ENCODE measurements at places on chromosomes 7 and 10.
A peak's percentile ranks its signal among the peaks of the same experiment; 100 is the strongest.

GRCh38 chr10:22669163-22669711 lies 45.1 kb downstream of the PIP4K2A start:
- no peak for DNase-seq

DNA sequence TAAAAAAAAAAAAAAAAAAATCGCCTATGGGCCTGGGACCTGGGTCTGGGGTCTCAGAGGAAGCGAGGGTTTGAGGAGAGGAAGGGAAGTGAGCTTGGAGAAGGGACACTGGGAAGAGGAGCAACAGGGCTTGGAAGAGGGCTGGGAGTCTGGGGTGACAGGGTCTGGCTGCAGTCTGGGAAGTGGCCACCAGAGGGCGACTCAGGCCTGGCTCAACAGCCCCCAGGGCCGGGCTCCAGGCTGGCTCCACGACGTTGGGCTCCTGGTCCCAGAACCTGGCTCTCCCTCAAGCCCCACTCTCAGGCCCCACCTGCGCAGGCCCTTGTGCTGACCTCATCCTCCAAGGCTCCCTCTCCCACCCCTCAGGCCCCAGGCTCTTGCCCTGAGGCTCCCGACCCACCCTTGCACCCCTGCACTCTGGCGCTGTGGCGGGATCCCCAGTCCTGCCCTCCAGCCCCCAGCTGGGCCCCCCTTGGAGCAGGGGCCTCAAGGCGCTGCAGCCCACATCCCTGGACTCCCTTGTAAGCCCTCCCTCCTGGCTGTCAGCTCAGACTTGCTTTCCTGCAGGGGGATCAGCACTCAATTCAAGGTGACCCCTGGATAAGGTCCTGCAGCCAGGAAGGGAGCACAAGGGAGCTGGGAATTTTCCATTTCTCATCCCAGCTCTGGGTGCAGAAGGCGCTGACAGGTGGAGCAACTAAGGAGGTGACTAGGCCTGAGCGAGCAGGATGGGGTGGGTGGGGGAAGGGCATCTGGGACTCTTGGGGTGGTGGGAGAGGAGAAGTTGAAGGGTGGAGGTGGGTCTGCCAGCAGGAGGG lies 5.4 kb upstream of the SPACDR start:
- peak; percentile 67 for DNase-seq

- DNase-seq: peak; percentile 10
Observed at GRCh38 chr10:26479766-26480492, 41.8 kb downstream of the APBB1IP start.

DNA sequence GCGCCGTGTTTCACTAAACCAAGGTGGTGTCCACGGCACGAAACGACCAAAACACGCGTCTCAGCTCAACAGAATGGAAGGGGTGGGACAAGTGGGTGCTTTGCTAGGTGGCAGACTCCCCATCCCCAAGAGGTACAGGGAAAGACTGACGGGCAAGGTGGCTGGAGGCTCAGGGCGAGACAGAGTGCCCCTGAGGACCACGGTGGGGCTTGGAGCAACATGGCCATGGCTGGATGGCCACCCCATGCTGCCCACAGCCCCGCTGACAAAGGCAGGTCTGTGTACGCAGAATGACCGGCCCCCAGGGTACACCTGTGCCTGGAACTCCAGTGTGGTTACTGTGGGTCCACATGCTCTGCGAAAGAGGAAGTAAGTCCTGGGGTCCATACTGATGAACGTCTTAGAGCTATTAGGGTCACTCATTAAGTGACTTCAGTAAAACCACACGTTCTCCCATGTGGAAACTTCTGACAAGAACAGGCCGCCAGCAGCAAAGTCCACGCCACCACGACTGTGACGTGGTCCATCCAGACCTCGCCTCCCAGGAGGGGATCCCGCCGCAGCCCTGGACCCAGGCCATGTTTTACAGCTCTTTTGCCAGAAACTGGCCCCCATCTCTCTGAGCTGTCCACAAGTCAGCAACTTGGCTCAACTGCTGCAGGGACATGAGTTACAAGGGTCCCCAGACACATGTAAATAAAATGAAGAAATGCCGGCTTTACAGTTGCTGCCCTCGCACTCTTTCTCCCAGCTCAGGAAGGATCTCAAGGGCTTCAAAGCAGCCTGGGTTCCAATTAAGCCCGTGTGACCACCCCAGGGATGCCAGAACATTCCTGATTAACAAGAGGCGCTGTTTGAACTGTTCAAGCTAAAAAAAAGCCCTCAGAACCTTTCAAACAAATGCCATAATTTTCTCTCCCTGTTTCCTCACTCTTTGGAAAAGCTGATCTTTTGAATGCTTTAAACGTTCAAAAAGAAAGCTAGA lies 66.8 kb downstream of the MAD1L1 start:
- no peak for DNase-seq

DNA sequence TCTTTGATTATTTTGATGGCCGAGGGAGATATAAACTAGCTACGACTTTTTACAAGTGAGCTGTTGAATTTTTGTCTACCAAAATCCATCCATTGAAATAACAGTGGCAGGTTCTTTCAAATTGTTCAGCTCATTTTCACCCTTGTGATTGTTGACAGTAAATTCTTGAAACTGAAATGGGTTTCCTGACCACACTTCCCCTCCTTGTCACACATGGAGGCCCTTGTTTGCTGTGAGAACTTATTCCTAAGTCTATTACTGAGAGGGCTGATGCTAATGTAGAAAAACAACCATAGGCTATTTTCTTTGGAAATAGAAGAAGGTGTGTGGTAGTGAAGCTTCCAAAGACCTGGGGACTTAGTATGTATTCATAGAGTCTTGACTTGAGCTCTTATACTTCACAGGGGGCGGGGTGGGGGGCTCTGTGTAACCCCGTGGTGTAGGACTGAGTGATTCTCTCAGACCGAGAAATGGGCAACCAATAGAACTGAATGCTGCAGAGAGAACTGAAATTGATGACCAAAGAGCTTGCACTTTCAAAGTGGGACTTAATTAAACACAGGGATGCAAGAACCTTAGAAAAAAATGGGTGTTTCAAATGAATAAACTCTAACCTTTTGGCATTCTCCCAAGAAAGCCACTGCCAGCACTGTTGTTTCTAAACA lies 718.9 kb downstream of the CCSER2 start:
- DNase-seq: no peak

GRCh38 chr10:96082748-96083147 lies 39.4 kb downstream of the CCNJ start:
- DNase-seq: no peak

DNA sequence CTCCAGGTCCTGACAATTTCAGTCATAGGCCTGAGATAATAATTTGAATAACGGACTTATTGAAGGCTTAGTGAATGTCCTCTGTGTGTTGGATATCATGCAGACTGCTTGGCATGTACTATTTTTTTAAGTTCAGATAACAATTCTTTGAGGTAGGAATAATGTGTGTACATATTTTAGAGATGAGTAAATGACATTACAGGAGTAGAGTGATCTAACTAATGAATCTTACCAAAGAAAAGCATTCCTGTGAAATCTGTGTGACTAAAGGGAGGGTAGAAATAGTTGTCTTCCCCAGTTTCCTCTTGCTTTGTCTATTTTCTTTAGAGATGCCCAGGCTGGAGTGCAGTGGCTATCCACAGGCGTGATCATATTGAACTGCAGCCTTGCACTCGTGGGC lies 391.8 kb upstream of the ETV1 start:
- no peak for DNase-seq

DNA sequence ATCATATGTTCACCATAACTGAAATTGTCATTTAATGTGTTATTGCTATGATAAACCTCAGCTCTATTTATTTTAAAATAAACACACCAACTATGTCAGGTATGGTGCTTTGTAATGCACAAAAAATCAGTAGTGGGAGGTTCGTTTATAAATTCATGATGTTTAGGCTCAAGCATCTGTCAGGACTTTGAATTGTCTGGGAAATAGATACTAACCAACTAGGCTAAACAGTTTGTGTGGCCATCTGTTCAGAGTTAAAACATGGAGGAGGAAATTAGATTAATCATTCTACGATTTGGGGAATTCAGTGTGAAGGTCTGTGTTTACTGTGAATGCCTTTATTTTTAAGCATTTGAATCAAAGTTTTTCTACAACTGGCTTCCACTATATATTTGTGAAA lies 212.6 kb upstream of the FZD8 start:
- DNase-seq: no peak

GRCh38 chr7:29968683-29969395 lies 20.8 kb downstream of the SCRN1 start:
- DNase-seq: no peak

GRCh38 chr7:103996639-103997038 lies 7.2 kb upstream of the RELN start:
- no peak for DNase-seq

- no peak for DNase-seq
Observed at GRCh38 chr7:39130857-39131526, 153.3 kb downstream of the POU6F2 start.

DNA sequence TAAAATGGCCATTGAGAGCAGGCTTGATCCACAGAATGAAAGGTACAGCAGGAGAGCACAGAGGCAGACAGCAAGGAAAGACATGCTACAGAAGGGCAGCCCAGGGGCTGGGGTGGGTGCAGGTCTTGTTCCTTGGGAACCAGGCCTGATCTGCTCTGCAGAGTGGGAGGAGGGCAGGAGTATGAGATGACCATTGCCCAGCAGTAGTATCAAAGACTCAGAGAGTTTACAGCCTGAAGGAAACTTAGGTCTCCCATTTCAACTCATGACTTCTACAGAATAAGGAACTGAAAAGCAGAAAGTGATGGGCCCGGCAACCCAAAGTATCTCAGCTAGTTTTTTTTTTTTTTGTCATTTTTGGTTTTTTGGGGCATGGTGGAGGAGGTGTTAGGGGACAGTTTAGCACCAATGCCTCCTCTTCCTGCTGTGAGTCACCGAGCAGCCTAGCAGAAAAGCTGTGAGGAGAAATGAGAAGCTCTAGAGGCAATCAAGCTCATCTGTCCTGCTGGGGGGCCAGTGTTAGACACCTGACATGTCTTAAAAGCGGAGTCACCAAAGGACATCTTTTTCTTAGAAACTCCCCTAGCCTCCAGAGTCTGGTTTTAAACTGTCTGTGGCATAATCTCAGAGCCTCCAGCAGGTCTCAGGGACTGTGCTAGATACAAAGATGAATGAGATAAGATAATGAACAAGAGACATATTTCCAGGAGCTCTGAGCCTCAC lies 34.3 kb upstream of the HERPUD2 start:
- no peak for DNase-seq

GRCh38 chr10:74883428-74883827 lies 57.0 kb downstream of the KAT6B start:
- no peak for DNase-seq

- no peak for DNase-seq
Observed at GRCh38 chr10:60430017-60430416, 40.3 kb upstream of the ANK3 start.

- DNase-seq: no peak
Observed at GRCh38 chr7:99679400-99680191, at the start of gene CYP3A5. TSS of gene CYP3A5 (minus strand) at chr7:99679996. CDS start at chr7:99679896, 100 bp downstream.

- DNase-seq: no peak
Observed at GRCh38 chr10:101217044-101217425, 12.2 kb downstream of the LBX1 start.

DNA sequence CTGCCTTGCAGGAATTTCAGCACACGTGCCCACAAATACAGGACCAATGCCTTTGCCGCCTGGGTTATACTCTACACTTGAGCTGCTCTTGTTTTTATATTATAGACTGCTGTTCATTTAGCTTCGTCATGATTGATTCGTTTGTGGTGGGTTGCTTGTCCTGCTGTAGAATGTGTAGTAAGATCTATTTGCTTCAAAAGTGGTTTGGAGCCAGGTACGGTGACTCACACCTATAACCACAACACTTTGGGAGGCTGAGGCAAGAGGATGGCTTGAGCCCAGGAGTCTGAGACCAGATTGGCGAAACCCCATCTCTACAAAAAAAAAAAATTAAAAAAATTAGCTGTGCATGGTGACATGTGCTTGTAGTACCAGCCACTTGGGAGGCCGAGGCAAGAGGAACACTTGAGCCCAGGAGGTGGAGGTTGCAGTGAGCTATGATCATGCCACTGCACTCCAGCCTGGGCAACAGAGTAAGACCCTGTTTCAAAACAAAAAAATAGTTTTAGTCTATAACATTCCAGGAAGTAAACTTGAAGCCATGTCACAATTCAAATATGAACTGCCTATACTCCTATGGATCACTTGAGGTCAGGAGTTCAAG lies 9.0 kb upstream of the RHBDD2 start:
- DNase-seq: no peak

DNA sequence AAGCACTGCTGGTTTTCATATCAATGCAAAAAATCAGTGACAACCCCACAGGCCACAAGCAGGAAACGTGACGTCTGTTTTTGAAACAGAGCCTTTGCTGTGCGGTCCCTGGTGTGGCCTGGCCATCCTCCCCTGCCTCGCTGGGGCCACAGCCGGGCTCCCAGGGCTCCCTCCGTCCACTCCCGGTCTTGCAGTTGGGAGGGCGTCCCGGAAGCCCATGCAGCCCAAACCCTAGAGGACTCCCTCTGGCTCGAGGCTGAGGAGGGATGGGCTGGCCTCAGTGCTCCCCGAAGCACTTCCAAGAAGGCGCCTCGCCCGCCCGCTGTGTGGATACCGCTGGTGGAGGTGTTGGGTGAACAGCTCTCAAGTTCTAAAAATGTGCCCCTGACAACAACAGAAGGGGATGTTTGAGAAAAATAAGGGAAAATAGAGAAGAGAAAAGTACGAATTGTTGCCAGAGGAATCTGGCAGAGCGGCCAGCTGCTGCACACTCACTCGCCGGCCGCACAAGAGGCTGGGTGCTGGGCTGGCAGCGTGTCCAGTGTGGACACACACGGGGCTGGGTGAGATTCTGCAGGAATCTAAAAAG lies 73.5 kb downstream of the ZRANB1 start:
- DNase-seq: peak; percentile 15

DNA sequence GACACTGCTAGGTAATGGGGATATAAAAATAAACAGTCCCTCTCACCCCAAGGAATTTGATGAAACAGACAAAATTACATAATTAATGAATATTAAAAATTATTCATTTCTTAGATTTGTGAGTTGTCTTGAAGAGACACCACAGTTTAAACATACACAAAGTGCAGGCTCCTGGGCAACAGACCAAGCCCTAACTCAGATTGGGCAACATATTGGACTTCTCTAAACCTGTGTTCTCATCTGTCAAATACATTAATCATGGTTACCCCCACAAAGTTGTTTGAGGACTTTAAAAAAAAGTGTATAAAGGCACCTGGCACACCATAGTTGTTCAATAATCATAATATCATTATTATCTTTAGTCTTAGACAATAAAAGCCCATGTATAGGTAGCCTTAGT lies 62.5 kb upstream of the CAPZA2 start:
- DNase-seq: no peak

- no peak for DNase-seq
Observed at GRCh38 chr10:5584895-5585516, 60.2 kb downstream of the CALML3 start.
